Right lung (tissue), 10 donors: ENCODE measurements at places on chromosomes 16 and 17. TPM values are rescaled to one million over a fixed set of nuclear protein-coding genes. Genes with fewer than 3 reads are reported as not detected.

DNAAF8 gene
- 3.9 TPM for polyA plus RNA-seq

SDR42E2 gene
- 0.36 TPM for polyA plus RNA-seq

AOC2 gene
- 2.7 TPM for polyA plus RNA-seq

ABCA8 gene
- 72.9 TPM for polyA plus RNA-seq

TUBB3 gene
- 11.6 TPM for polyA plus RNA-seq

TEKT1 gene
- polyA plus RNA-seq, result 11.1 TPM

G6PC1 gene
- 0.12 TPM for polyA plus RNA-seq

DNA sequence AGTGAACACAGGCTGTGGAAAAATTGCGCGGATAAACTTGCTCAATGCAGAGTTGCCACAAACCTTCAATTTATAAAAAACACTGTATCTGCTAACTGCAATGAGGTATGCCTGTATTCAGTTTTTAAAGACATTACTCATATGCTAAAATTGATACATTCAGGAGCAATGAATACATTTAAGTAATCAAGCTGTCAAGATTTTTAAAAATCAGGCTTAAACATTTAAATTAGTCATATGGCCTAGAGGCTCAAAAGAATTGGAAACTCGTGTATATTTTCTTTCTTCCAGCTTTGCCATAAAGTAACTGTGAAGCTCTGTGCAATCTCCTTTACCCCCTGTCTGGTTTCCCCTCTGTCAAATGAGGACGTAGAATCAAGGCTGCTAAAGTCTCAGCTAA lies 4.1 kb downstream of the SYNRG start:
- no peak for DNase-seq

DNA sequence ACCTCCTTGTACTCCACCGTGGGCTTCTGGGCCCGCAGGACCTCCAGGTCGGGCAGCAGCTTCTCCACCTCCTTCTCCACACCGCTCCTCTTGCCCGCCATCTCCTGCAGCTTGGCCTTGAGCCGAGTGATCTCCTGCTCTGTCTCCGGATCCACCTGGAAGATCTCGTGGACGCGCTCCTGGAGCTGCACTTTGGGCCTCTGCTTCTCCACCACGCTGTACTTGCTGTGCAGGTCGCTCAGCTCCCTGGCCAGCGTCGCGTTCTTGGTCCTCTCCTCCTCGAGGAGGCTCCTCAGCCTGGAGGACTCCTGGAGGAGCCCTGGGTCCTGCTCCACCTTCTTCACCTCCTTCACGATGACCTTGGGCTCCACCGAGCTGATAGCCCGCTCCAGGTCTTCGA lies 8.8 kb downstream of the CDK3 start:
- DNase-seq, result no peak

DNA sequence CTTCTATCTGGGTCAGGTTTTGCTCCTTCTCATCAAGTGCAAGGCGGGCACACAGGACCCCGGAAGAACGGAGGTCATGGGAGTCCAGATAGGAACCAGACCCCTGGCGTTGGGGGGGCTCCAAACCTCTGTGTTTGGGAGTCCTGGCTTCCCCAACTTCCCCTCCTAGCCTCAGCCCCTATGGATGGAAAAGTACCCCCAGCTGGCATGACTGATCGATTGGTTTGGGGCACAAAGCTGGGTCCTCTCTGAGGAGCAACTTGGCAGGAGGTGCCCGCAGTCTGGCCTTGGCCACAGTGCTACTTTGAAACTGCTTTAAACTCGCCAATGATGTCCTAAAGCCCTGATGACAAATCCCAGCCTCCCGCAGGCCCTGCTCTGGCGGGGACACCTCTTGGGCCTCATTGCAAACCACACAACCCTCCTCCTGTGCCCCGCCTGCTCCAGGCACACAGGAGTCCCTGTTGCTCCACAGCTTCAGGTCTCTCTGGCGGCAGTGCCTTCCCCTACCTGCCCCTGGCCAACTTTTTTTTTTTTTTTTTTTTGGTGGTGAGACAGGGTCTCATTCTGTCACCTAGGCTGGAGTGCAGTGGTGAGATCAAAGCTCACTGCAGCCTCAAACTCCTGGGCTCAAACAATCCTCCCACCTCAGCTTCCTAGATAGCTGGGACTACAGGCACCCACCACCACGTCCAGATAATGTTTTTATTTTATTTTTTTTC lies 38.0 kb upstream of the SNN start:
- no peak for DNase-seq

DNA sequence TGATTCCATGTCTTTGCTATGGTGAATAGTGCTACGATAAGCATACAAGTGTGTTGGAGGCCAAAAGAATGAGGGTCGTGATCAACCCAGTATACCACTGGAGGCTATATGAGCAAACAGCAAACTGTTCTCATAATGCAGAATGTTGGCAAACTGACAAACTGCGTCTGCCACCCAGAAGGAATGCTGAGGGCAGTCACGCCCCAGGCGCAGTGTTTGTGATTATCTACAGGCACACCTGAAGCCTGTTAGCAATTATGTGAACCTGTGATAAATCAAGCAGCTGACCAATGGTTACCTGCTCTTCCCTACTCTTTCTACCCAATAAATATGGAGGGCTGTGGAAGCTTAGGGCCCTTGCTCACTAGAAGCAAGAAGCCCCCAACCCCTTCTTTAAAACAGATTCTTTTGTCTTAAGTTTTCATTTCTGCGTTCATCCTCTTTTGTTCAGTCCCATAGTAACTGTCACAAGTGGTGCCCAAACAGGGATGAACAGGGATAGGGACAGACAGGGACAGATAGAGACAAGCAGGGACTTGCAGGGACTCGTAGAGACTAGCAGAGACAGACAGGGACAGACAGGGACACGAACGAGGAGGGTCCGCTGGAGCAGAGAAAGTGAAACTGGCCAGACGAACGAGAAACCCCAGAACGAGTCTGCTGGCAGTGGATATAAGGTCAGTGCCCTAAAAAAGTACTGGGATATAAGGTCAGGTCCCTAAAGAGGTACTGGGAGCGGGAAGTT lies 25.1 kb downstream of the CD300LG start:
- DNase-seq, result no peak

GRCh38 chr17:64622931-64623654 lies 39.0 kb downstream of the SMURF2 start:
- DNase-seq, result no peak

DNA sequence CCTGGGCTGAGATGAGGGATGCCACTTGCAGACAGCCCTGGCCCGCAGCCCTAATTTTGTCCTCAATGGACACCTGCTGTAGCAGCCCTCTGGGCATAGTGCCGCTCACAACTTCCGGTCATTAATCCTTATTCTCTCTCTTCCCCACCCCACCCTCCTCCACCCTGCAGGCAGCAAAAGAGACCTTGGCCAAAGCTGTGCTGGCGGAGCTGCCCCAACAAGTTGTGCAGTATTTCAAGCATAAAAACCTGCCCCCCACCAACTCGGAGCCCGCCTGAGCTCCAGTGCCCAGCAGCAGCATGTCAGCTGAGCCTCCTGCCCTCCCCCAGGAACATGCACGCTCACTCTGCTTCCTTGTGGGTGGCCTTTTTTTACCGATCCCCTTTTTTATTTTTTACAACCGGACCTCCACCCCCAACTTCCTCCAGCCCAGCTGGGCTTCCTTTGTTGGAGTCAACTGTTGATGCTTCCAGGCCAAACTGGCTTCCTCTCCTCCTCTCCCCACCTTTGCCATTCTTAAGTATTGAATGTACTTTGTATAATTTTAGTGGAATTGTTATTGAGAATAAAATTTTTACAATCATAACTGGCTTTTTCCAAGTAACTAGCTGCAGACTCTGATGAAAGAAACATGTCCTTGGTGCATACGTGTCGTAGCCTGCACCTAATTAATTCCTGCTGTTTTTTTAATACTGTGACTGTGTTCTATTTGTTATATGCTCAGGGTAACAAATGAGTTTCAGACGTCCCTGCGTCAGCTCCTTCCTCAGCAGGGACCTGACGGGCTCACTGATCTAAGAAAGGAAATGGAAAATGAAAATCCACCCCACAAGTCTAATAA lies 38.2 kb downstream of the PSME3IP1 start:
- DNase-seq, result no peak

GRCh38 chr17:42392692-42393415 lies 4.6 kb upstream of the STAT3 start:
- no peak for DNase-seq

GRCh38 chr16:4606354-4606753 lies 8.3 kb downstream of the UBALD1 start:
- DNase-seq, result no peak

- no peak for DNase-seq
These were observed 15.8 kb upstream of the PRM1 start for GRCh38 chr16:11296706-11297491.
